ENCODE measurements at places on chromosomes 12 and 14.
A peak's percentile ranks its signal among the peaks of the same experiment; 100 is the strongest.

DNA sequence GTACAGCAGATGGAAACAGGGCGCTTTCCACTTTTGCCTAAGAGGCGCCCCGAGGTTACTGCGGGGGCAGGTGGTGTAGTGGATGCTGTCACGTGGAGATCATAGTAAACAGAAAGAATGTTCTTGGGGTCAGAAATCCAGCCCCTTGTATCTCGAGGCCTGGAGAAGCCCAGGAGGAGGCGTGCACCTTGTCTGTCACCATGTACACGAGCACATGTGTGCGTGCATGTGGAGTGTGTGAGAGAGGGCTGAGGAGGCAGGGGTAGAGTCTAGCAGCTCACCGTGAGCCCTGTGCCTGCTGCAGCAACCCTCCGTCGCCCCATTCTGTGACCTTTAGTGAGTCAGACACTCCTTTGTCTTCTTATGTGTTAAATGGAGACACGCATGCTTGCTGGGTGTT lies 59.0 kb downstream of the CACNA1C start:
- no peak for DNase-seq

GRCh38 chr14:50831726-50832168 lies 785 bp upstream of the NIN start:
- DNase-seq = peak; percentile 42

DNA sequence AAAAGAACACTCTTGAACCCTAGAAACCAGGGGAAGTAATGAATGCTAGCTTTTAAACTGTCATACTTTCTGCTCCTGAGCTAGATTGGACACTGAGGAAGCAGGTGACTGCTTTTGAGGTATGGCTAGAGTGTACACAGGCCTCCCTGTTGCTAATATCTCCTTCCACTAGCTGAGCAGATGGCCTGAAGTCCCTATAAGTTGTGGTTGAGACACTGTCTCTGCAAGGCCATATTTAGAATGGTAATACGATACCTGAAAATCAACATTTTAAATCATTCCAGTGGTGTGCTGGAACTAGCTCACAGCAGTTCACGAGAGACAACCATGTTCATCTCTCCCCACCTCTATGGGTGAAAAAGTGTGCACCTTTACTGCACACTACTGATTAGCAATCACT lies 46.4 kb upstream of the BMP4 start:
- no peak for DNase-seq

DNA sequence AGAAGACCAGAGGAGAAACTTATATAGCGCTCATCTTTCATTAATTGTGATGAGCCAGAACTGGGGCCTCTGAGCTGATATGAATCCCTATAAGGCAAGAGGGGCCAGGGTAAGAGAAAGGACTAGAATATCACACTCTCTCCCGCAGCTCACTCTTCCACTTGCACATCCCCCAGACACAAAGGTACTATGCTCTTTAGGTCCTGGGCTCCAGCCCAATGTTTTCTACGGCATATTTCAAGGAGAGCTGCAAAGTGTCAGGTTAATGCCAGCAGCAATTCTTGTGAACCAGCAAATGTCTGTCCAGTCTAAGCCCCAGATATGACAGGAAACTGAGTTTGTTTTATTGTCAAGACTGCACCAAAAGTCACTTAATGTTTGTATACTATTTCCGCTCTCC lies 29.4 kb downstream of the PPP2R5E start:
- DNase-seq = no peak
